ENCODE measurements at places on chromosomes 12 and 14. TPM values are rescaled to one million over a fixed set of nuclear protein-coding genes. Genes with fewer than 3 reads are reported as not detected.

PDE6H gene
- not detected for total RNA-seq

HOXC13 gene
- total RNA-seq: not detected

SPTB gene
- 329 TPM for total RNA-seq

IKZF4 gene
- total RNA-seq: 6.1 TPM

GRCh38 chr12:27383429-27384260 is 51.0 kb downstream of the BMAL2 start:
- peak; percentile 20 for DNase-seq

DNA sequence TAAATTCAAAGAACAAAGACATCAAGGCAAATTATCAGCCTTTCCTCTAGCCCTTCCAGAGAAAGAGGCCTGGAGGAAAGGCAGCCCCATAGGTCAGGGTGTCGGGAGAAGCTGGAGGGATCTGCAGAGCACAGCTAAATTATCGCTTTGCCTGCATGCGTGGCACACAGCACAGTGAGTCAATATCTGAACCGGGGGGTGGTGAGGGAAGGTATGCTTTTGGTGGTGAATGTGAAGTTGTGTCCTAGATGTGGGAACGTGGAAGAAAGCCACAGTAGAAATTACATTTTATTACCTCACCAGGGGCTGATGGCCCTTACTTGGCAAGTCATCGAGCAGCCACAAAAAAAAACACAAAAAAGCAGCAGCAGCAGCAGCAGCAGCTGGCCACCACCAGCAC is 243.2 kb downstream of the EGLN3 start:
- DNase-seq: no peak

GRCh38 chr12:103745962-103746361 is 95.1 kb downstream of the NT5DC3 start:
- DNase-seq: no peak

DNA sequence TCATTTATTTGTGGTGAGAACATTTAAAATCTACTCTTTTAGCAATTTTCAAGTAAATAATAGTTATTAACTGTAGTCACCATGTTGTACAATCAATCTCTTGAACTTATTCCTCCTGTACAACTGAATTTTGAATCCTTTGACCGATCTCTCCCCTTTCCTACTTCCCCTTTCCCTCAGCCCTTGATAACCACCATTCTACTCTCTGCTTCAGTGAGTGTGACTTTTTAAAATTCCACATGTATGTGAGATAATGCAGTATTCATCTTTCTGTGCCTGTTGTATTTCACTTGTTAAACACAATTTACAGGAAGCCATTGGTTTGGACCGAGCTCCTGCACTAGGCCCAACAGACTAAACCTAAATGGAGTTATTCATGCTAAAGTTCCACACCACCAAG is 458.9 kb upstream of the PDE3A start:
- no peak for DNase-seq

All from gastrocnemius medialis (tissue), 4 donors.